ENCODE measurements at places on chromosomes 7 and 10.

DNA sequence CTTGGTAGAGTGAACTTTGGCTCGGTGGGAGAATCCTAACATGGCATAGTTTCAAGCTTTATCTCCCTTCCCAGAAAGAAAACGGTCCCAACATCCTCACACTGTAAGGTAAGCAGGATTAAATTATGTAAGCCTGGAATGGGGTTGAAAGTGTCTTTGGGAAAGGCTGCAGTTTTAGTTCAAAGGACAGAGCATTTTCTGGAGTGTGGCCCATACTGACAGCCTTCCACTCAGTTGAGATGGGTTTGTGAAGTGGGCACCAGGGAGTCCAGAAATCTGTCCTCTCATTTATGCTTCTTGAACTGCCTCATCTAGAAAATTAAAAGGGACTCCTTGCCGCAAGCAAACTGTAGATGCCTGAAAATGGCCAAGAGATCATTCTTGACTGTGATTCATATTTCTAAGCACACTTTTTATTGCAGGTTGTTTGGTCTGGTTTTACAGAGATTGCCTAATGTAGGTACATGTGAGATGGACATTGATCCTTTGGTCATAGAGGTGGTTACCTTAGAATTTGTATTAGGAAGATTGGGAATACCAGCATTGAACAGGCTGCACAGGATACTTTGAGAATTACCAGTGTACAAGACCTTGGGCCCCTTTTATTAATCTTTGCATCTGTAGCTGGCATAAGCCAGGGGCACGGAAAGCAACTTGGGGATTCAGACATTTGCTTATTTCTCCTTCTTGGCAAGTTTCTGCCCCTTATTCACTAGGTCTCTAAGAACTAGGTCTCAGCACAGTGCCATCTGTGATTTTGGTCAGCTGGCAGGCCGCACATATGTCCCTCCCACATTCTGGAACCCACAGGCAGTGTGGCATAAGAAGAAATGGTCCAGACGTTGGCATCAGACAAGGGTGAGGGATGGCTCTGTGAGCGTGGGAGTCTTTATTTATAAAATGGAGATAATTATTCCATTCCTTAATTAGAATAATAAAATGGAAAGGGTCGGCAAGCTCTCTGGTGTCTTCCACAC, 125.9 kb downstream of the GLCCI1 start:
- DNase-seq = no peak

GRCh38 chr7:132352800-132353199, 223.5 kb downstream of the PLXNA4 start:
- no peak for DNase-seq

GRCh38 chr10:110643035-110643652, 992 bp upstream of the RBM20 start:
- no peak for DNase-seq

GRCh38 chr10:28014651-28015050, 15.8 kb upstream of the ODAD2 start:
- DNase-seq = no peak

- no peak for DNase-seq
These were observed 34.1 kb upstream of the MKI67 start for GRCh38 chr10:128160297-128160711.

DNA sequence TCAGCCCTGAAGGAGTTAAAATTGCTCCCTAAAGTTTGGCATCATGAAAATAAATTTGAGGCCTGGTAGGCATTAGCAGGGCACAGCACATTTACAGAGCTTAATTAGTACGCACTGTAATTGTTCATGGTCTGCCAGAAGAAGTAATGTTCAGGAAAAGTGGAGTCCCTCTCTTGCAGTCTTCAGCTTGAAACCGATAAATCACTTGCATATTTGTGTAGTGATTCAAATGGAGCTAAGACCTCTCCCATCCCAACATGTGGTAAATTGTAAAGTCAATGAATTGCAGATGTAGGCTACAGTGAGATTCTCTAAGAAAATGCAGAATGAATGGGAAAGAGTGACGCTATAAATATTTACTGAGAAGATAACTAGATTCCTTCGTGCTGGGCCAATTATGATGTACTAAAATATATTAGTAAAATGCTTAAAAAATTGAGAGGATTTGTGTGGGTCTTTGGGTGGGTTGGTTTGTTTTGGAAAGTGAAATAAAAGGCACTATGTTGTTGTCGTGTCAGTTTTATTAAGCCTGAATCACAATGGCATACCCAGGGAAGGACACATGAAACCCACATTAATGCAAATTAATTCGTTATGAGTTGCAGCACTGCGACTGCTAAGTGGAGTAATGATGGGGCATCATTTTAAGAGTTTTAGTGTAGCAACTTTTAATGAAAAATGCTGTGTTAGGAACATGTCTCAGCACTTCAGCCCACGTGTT, 8.4 kb downstream of the TCF7L2 start:
- peak; percentile 89 for DNase-seq

DNA sequence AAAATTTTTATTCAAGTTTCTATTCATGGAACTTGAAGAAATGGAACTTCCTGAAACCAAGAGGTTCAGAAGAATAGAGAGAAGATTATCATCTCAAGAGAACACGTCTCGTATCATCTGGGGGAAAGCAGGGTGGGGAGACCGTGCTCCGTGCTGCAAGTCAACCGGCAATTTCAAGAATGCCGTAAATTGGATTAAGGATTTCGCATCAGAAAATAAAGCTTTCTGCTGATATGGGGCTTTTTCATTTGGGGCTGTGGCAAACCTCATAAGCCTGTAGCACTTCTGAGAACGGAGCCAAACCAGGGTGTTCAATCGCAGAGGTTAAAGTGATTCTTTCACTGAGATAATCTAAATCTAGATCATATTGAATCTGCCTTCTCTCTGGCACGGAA, 150.1 kb upstream of the NPS start:
- DNase-seq = no peak

- no peak for DNase-seq
These were observed 8.3 kb downstream of the KIF5B start for GRCh38 chr10:32047881-32048280.

GRCh38 chr10:70617798-70618568, 15.4 kb upstream of the PRF1 start:
- peak; percentile 34 for DNase-seq

GRCh38 chr7:40572810-40573465, 438.1 kb downstream of the SUGCT start:
- DNase-seq = no peak

- DNase-seq = no peak
These were observed 15.4 kb downstream of the TAS2R41 start for GRCh38 chr7:143492799-143493739.

GRCh38 chr7:96833676-96834453, 124.2 kb upstream of the SEM1 start:
- no peak for DNase-seq

DNA sequence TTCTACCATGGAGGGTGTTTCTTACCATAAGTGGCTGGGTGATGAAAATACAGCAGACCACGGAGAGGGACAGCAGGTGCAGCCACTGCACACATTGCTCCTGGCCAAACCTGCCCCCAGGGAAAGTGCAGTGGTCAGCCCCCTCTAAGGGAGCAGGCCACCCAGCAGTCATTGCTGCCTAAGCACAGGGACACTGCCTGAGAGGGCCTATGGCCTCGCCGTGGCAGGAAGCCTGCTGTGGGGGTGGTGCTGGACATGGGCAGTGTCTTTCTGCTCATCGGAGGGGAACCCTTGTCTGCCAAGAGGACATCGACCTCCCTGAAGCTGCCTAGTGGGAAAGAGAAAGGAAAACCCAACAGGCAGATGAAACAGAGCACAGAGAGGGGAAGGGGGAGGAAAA, 118.3 kb downstream of the PKD1L1 start:
- no peak for DNase-seq

DNA sequence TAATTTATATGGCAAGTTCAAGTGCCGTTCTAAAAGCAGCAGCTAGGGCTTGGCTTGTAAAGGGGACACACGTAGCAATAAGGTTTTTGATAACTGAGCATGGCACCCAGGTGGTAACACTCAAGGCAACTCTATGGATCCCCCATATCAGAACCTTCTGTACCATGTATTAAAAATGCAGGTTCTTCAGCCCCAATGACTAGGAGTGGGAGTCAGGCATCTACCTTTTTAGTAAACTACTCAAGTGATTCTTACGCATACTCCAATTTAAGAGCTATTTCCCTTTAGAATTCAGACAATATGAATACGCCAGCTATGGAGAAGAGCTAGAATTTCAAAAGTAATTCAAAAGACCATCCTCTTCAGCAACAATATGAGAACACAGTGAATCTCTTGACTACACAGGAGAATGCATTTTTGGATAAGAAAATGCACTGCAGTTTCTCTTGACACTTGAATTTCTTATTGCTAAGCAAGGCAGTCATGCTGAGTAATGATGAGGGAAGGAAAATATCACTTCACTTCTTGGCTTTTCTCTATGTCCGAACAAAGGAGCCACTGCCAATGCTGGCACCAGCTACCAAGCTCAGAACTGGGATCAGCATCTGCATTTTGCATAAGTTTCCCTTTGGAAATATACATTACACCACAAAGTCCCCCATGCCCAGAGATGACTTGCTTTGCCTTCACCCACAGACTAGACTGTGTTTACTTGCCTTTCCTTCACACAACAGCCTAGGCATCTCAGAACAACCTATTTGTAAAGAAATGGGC, 53.5 kb downstream of the ABLIM1 start:
- no peak for DNase-seq

GRCh38 chr7:46131916-46132795, 211.1 kb upstream of the IGFBP3 start:
- no peak for DNase-seq

- DNase-seq = no peak
These were observed 90.2 kb downstream of the DLG5 start for GRCh38 chr10:77836299-77836820.

DNA sequence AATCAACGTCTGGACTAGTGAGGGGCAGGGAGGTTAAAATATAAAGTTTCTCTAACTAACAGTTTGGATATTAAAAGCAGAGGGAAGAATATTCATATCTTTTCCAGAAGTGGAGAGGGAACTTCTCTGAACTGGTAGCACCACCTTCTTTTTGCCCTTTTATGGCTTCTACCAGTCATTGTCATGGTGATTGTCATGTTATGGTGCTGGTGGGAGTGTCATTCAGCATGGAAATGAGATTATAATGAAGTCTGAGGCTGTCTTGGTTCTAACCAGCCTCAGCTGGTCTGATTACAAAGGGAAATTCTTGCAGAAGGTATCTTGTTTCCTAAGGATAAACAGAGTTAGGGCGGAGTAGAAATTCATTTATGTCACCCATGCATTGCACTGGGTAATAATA, 523.8 kb downstream of the ZWINT start:
- no peak for DNase-seq

DNA sequence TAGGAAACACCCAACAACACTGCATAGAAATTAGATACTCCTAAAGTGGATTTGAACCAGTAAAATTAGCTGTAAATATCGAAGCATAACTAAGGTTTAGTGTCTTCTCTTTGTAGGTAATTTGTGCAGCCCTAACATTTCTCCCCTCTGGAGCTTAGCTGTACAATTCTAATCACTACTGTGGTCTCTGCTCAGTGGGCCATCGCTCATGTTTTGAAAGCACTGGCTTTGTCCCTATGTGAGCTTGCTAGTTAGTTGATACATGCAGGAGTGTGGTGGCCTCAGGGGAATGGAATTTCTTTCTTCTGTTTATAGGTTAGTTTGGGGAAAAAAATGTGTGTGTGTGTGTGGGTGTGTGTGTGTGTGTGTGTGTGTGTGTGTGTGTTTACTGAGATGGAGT, 373.1 kb downstream of the DPP6 start:
- DNase-seq = no peak

DNA sequence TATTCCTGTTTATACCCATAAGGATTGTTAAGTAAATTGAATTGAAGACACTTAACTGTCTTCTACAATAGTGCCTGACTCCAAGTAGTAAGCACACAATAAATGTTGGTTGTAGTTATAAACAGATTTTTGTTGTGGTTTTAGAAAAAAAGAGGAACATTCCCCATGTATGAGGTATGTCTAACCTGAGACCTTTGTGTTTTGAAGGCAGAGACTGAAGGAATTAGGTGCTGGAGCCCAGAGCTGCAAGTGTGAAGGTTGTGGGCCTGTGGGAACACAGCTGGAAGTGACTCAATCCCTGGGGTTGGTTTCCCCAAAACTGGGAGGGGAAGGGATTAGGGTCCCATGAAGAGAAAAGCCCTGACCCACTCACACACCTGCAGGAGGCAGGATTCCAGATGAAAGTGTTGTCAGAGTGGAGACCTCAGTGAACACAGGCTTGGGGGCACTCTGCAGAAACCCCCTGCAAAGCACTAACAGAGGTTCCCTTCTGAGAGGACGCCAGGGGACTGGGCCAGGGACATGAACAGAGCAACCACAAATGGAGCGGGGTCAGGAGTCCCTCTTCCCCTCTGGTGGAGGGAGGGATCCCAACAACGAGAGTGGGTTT, 265.1 kb upstream of the KLF14 start:
- DNase-seq = no peak

GRCh38 chr7:38541440-38541839, 89.7 kb downstream of the AMPH start:
- no peak for DNase-seq

DNA sequence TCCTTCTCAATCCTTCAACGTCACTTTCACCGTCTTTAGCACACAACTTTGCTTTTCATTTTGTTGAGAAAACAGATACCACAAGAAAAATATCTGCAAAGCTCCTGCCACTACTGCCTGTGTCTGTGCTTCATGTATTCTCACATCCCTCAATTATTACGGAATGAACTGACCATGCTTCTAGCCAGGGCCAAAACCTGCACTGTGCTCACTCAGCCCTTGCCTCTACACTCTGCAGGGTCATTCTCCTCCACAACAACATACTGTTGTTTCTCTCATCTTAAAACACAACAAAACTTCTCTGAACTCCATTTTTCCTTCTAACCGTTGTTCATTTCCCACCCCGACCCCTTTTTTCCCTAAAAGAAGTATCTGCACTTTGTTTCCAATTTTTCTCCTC, 29.5 kb downstream of the BMPR1A start:
- no peak for DNase-seq

- no peak for DNase-seq
These were observed 22.6 kb downstream of the KCNMA1 start for GRCh38 chr10:77614778-77615625.

- DNase-seq = no peak
These were observed 4.7 kb upstream of the ARPC1B start for GRCh38 chr7:99369767-99370391.

- DNase-seq = peak; percentile 58
These were observed 35.5 kb upstream of the NCAPG2 start for GRCh38 chr7:158740013-158740656.
